ENCODE measurements at places on chromosomes 4 and X.

- no peak overlapping the region for H3K4me3 ChIP-seq
- no peaks in the 10 kb centered on the region for H3K4me1 ChIP-seq
- H3K27me3 ChIP-seq, result no peaks in the 10 kb centered on the region
- no peaks in the 10 kb centered on the region for H3K36me3 ChIP-seq
These were observed 102.7 kb upstream of the DHX15 start for GRCh38 chr4:24686866-24687692.

GRCh38 chrX:103536732-103537131, 17.4 kb upstream of the RAB40A start:
- H3K27ac ChIP-seq, result peak overlapping the region; percentile 77

DNA sequence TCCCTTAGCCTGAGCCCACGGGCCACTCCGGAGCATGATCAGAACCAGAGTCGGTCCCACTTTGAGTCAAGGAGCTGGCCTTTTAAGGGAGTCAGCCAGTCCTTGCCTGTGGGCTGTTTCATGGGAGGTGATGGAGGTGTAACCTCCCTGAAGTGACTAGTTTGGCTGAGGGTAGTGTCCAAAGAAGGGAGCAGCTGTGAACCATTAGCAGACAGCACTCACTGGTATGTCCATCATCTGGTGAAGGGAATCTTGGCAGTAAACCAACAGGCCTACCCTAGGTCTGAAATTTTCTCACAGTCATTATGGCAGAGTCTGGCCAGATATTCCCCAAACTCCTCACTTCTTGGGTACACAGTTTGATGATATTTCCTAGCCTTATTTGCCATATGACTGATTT, 12.3 kb upstream of the REPS2 start:
- no peaks in the 10 kb centered on the region for H3K36me3 ChIP-seq

DNA sequence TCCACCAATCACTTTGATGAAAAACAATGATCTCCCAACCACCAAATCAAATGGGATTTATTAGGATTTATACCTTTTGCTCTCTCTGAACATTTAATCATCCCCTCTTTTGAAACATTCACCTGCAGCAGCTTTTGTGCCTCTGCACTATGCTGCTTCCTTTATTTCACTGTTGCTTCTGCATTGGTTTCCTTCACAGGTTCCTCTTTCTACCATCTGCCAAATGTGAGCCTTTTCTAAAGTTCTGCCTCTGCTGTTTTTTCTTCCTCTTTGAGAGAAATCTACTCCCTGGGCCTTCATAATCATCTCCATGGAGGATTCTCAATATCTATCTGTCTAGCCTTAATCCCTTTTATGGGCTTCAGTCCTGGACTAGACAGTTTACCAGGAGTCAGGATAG, 24.7 kb downstream of the CUL4B start:
- H3K4me1 ChIP-seq, result no peaks in the 10 kb centered on the region
- no peaks in the 10 kb centered on the region for H3K27me3 ChIP-seq
- no peak for DNase-seq
- H3K27ac ChIP-seq, result no peak overlapping the region
- H3K4me3 ChIP-seq, result no peak overlapping the region

GRCh38 chr4:40173470-40173875, 23.4 kb upstream of the RHOH start:
- H3K27ac ChIP-seq, result no peak overlapping the region
- no peaks in the 10 kb centered on the region for H3K36me3 ChIP-seq
- H3K27me3 ChIP-seq, result no peaks in the 10 kb centered on the region
- H3K4me3 ChIP-seq, result no peak overlapping the region
- H3K4me1 ChIP-seq, result no peaks in the 10 kb centered on the region

Data from suprapubic skin (tissue), 4 donors.